ENCODE measurements at places on chromosomes 16 and 17.
A peak's percentile ranks its signal among the peaks of the same experiment; 100 is the strongest.

DNA sequence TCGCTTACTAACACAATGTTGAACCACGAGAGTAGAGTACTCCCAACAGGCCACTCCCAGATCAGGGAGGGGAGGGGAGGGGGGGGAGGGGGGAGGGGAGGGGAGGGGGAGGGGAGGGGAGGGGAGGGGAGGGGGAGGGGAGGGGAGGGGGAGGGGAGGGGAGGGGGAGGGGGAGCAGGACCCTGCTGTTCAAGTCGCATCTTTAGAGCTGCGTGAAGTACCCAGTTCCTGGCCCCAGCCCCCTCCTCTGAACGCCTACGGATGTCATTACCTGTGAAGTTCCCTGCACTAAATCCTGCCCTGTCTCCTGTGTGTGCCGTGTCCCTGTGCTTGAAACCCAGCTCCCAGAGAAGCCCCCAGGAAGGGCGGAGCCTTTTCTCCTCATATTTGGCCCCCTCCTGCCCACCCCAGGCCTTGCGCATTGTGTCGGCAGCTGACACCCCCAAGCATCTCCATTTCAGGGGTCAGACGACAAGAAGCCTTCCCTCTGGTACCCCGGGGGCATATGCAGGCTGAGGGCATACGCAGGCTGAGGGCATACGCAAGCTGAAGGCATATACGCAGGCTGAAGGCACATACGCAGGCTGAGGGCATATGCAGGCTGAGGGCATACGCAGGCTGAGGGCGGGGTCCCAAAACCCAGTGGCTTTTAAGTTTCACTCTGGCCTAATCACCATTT lies 330.2 kb downstream of the C16orf95 start:
- DNase-seq = no peak

DNA sequence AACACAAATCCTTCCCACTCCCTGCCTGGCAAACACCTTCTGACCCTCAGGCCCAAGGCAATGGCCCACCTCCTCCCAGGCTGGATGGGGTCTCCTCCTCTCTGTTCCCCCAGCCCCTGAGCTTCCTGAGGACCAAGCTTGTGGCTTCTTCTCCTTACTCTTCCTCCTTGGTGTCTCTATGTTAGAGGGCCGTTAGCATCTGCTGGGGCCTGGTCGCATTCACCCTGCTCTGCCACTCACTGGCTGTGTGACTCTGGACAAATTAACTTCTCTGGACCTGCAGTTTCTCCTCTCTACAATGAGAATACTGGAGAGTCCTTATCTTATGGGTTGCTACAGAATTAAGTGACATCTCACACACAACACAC lies 725 bp upstream of the MT2A start:
- DNase-seq = no peak

GRCh38 chr17:40179923-40180659 lies 2.8 kb downstream of the RAPGEFL1 start:
- no peak for DNase-seq

DNA sequence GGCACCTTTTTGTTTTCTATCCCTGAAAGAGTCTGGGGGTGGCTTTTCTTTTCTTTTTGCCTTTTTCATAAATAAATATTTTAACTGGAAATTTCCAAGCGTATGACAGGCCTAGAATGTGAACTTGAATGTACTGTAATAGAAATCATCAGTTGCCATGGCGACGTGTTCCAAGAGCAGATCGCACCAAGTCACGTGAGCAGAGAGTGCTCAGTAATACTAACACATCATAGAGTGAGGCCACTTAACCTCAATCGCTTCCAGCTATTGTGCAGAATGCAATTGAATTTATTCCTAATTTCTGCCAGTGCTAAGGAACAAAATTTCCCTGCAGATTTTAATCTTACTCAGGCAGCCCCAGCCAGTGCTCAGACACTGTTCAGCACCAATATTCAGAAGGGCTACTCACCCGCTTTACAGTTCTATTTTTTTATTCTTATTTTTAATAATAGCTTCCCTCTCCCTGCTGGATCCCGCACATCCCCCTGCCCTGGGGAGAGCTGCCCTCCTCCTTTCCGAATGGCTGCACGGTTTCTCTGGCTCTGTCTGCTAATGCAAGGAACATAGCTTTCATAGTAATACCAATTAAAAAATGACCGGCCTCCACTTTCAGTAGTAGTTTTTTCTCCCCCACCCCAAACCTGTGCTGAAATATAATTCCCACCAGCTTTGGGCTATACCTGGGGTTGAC lies 26.2 kb upstream of the PMFBP1 start:
- no peak for DNase-seq

GRCh38 chr16:12575288-12575687 lies 228.4 kb downstream of the CPPED1 start:
- DNase-seq = no peak

DNA sequence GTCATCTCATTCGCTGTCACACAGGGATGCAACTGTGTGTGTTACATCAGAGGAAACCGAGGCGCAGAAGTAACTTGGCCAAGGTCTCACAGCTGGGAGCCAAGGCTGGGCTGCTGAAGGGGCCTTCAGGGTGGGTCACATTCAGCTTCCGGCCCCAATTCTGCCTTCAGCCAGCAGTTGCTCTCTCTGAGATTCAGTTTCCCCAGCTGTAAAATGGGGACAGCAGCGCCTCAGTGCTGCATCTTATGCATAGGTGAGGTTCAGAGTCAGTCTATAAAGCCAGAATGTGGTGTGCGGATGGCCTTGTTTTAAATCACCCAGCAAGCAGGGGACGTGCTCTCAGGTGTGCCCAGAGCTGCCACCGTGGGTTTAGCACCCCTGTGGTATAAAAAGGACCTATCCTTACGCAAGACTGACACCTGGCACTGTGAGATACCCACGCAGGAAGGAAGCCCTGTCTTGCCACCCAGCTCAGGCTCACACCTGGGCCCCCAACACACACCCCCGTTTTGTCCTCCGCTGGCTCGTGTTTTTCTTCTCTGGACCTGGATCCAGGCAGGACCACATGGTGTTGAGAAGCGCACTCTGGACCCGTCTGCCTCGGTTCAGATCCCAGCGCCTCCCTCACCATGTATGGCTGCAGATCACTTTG lies 94.6 kb upstream of the GSE1 start:
- no peak for DNase-seq

GRCh38 chr17:82952019-82952418 lies 112.2 kb upstream of the ZNF750 start:
- DNase-seq = no peak

- DNase-seq = peak; percentile 83
Observed at GRCh38 chr16:65745-66144, 6.7 kb downstream of the RHBDF1 start.

- DNase-seq = peak; percentile 7
Observed at GRCh38 chr17:77496831-77497577, 356.2 kb downstream of the SEC14L1 start.

GRCh38 chr17:56710986-56711385 lies 117.5 kb downstream of the NOG start:
- no peak for DNase-seq

GRCh38 chr16:13313351-13313750 lies 412.0 kb downstream of the SHISA9 start:
- no peak for DNase-seq

DNA sequence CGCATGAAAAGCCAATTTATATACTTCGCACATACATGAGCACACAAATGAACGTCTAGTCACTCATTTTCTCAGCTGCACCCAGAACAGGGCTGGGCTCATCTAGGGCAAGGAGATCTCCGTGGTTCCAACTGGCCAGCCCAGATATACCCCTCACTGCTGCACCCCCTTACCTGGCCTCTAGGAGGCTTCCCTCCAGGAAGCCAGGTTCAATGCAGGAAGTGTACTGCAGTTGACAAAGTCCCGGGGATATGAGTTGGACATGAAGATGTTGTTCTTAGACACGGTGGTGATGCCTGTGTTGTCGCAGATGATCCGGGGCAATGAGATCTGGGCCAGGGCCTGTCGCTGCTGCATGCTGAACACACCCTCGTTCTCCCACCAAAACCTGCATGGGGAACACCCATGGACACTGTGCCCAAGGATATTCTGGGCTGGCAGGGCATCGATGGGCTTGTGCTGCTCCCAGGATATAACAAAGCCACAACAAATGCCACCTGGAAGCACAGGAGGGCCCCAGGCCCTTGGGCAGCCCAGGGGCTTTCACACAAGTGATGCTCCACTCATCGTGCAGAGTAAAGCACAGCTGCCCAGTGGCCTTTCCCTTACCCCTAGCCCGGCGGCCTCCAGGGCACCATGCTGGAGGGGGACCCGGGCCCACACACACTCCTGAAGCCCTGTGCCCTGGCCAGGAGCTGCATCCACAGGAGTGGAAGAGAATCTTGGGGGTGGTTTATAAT lies 10.1 kb downstream of the MPO start:
- DNase-seq = no peak

DNA sequence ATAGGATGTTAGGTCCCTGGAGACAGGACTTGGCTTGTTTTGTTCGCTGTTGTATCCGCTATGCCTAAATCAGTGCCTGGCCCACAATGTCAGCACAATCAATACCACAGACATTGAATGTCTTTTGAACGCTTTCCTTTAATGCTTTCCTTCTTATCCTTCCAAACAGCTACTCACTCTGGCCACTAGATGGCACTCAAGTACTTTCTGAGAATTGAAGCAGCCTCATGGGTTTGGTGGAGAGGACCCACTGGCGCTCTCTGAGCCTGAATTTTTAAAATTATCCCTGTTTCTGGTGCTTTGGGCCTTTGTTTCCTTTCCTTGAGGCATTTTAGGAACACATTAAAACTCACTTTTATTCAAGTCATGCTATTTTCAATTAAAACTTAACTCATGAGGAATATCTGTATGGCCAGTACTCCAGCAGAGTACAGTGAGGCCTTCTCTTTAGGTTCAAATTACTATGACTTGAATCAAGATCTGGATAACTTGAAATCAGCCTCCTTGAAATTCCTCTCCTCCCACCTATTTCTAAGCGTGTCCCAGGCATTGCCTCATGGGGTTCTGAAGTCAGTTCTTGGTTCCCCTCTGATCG lies 3.2 kb upstream of the NLRP1 start:
- peak; percentile 56 for DNase-seq

DNA sequence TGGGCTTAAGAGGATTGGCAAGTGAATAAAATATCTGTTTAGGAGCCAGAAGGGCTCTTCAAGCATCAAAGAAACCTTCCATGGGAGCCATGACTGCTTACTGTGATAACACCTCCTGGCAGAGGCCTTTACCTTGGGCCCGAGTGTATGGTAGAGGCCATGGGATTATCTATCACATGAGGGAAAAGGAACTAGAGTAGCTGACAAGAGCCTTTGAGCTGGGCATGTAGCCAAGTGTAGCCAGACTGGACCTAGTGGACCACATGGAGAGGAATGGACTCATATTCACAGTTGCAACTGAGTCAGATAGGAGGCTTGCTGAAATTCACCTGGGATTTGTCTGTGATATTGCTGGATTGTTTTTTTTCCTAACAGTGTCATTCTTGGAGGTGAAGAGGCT lies 276.0 kb upstream of the ZFHX3 start:
- DNase-seq = no peak

DNA sequence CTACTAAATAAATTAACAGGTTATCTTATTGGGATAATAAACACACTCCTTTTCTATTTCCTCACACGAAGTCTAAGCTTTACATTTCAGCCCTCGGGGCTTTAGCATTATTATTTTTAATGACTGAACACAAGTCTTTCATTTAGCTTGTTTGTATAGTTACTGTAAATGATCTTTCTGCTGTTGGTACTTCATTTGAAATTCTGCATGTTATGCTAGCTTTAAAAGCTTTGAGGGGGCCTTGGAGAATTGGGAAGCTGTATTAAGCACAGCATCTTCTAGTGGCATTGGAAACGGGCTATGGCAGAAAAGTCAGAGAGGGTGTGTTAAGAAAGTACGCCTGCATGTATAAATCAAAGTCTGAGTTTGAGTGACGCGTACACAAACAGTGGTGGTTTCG lies 243.7 kb downstream of the FTO start:
- no peak for DNase-seq

DNA sequence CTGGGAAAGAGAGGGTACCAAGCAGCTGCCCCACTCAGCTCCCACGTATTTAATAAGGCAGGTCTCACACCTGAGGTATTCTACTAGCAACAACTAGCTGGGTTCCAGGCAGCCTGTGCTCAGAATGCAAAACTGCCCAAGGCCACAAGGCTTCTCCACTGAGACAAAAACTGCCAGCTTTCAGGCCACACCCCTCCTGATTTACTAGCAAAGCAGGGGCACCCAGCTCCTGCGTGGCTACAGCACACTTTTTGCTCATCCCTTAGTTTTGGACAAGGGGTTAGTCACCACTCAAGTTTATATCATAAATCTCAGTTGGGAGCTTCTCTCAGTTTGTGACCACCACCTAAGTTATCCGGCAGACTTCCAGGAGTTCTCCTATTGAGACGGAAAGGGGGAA lies 494.6 kb downstream of the CDH11 start:
- no peak for DNase-seq
